ENCODE measurements at places on chromosomes 12 and 14.
A peak's percentile ranks its signal among the peaks of the same experiment; 100 is the strongest.

GRCh38 chr12:112977641-112978040 is 678 bp upstream of the OAS2 start:
- DNase-seq = no peak

- no peak for DNase-seq
Observed at GRCh38 chr14:38207377-38207735, 348 bp upstream of the SSTR1 start.

DNA sequence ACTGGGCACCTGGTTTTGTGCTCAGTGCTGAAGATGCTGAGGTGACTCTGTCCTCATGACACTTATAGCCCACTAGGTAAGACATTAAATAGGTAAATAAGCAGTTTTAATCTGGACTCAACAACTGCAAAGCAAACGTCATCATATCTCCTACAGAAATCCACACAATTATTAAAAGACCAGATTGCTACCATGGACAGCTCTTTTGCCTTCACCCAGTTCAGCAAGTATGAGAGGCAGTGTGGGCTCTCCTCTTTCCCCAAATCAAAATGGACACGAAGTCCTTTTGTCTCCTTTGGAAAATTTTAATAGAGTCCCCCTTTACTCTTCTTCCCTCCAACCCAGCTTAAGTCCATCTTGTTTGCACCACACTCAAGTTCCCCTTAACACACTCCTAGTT is 171.1 kb downstream of the RPAP3 start:
- no peak for DNase-seq

- no peak for DNase-seq
Observed at GRCh38 chr12:127078577-127079350, 1188.2 kb upstream of the TMEM132C start.

- DNase-seq = no peak
Observed at GRCh38 chr14:51304941-51305340, 64.9 kb downstream of the TMX1 start.

DNA sequence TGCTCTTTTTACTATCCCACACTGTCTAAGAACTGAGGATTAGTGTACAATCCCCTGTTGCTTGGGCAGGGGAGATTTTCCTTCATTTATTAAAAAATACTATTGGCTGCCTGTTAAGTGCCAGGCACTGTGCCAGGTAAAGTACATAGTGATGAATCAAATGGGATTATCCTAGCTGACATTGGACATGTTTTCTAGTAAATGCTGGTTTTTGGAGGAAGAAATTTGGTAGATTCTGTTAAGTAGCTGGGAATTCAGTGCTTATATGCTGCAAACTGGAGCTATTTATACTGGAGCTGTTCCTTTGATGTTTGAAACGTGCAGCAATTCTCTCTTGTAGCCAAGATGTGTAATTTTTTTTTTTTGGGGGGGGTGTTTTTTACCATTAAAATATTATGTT is 299.6 kb downstream of the EMP1 start:
- DNase-seq = no peak

DNA sequence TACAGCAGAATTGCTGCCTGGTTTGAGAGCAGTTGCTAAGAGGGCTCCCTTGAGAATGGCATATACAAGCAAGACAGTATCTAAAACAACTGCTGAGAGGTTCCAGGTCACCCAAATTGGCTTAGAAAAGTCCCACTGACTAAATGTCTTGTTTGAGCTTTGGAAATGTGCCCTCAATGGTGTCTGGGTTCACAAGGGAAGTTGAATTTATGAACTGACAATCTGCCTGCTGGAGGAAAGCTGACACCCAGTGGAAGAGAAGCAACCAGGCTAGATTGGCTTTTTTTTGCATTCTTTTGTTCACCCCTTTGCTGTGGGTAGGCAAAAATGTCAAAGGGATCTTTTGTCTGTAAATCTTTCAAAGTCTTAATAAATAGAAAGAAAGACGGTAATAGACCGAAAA is 44.6 kb upstream of the NPFF start:
- no peak for DNase-seq

DNA sequence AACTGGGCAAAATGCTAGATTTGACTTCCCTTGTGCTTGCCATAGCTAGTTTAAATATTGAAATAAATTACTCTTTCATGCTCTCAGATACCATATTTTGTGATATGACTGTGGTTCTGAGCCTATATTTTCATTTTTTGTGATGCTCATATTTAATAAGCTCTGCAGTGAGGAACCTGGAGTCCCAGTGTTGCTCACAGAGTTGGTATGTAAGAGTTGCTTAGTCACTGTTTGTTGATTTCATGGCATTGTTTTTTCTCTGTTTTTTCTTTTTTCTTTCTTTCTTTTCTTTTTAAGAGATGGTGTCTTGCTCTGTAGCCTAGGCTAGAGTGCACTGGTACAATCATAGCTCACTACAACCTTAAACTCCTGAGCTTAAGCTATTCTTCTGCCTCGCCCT is 750.5 kb upstream of the TMEM132C start:
- DNase-seq = no peak

- no peak for DNase-seq
Observed at GRCh38 chr12:52147367-52147963, 44.3 kb downstream of the KRT80 start.

DNA sequence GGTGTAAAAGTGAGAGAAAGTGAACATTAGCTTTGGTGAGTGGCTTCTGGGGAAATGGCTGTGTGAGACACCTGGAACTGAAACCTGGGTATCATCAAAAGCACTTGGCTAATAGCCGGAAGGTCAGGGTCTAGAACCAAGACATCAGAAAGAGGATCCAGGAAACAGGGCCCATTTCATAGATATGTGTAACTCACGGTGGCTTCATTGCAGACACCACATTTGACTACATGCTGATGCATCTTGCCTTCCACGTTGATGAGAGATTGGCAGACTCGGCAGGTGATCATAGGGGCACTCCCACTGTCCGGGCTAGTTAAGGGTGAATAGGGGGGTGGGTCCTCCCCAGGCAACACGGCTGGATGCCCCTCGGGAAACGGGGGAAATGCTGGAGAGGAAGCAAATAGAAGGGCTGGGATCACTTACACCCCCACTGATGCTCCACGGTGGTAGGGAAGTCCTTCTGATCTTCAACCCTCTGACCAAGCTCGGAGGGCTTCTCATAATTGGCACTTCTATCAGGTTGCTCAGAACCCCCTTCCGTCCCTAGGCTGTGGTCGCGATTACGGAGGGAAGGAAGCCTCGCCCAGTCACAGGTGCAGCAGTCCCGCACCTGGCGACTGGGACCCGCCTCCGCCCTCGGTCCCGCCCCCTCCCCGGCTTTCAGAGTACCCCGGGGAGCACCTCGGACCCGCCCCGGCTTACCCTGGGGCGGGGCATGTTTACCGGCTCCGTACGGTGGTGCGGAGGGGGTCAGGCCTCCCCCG is 593 bp downstream of the PIP4P1 start:
- DNase-seq = peak; percentile 8

- peak; percentile 2 for DNase-seq
Observed at GRCh38 chr12:112303004-112303403, 79.2 kb downstream of the HECTD4 start.

DNA sequence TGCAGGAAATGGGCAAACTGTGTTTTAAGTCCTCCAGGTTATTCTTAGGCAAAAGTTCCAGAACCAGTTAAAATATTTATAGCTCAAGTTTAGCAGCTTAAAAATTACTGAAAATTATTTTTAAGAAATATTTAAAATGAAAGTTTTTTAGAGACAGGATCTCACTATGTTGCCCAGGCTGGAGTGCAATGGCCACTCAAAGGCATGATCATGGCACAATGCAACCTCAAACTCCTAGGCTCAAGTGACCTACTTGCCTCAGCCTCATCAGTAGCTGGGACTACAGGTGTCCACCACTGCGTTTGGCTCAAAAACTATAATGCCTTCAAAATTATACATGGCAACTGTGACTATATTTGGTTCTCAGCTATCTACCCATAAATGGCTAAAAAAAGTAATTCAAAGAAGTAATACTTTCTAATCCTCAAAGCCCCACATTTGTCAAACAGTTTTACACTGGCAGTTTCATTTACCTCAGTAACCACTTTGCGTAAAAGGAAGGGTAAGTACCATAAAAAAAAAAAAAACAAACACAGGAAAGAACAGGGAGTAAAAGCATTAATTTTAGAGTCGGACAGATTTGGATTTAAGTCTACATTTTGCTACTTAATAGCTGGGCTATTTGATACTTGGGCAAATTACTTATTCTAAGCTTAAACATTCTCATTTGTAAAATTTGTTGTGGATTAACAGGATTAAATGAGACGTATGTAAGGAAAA is 9.2 kb downstream of the KLHL28 start:
- DNase-seq = no peak

DNA sequence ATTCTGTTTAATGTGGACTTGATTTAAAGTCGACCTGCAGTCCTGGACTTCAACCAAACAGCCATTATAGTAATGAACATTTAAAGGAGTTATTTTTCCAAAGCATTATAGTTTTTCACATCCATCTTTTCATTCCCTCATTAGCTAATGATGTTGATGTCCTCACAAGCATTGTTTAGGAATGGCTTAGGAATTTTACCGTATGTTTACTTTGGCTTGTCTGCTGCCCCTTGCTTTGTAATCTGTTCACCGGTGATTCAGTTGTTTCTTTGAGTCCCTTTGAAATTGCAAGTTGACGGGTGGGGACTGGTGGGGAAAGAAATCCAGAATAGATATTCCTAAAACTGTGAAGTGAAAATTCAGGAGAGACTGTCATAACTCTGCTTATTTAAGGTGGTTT is 25.4 kb downstream of the PRKCH start:
- DNase-seq = no peak

GRCh38 chr14:86243158-86243557 is 713.2 kb downstream of the FLRT2 start:
- no peak for DNase-seq

GRCh38 chr12:48038085-48038484 is 33.8 kb upstream of the COL2A1 start:
- DNase-seq = no peak

GRCh38 chr14:71619472-71619871 is 312.8 kb upstream of the RGS6 start:
- no peak for DNase-seq

- DNase-seq = no peak
Observed at GRCh38 chr12:48779869-48780268, 9.0 kb downstream of the ADCY6 start.

GRCh38 chr12:42686514-42687172 is 97.1 kb upstream of the PRICKLE1 start:
- no peak for DNase-seq

DNA sequence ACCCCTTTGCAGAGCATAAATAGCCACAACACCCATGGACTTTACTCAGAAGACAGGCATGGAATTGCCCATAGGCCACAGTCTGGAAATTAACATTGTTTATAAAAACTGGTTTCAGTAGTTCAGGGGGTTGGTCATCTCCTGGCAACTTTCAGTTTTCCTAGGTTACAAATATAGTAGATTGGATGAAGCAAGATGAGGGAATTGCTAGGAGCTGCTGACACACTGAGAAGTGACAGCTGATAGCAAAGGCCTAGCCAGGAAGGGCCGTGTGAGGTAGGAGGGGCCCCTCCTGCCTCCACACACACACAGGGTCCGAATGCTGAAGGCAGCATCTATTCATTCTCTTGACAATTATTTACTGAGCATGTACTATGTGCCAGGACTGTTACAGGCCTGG is 8.3 kb downstream of the GALNT16 start:
- no peak for DNase-seq

- no peak for DNase-seq
Observed at GRCh38 chr12:95949477-95950206, 6.5 kb downstream of the AMDHD1 start.

- no peak for DNase-seq
Observed at GRCh38 chr12:538731-539539, 79.2 kb downstream of the B4GALNT3 start.
